ENCODE measurements at places on chromosomes 1 and 21. TPM values are rescaled to one million over a fixed set of nuclear protein-coding genes. Genes with fewer than 3 reads are reported as not detected.

DNA sequence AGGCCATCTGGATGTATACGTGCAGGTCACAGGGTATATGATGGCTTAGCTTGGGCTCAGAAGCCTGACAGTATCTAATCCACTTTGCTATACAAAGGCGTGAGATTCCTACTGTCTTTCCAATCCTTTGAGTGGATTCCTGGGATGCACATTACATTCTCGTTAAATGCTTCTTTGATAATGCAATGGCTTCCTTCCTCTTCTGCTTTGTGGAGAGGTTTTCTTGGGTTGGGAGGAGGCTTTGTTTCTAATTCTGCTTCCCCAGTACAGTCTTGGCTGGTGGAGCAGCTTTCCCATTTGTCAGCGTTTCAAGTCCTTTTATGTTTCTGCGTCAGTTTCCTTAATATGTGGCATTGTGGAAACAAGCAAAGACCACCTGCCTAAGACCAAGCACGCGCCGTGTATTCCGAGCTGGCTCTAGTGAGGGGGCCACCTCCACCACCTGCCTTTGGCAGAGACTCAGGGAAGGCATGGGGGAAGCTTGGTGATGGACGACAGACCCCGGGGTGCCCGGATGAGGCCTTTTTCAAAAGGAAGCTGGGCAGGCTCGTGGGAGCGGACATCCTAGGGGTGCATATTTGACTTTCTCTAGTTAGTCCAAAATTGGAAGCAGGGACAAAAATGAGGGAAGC, 72.7 kb downstream of the WDR4 start:
- no peak for DNase-seq

GRCh38 chr21:38910390-38911067, 104.8 kb downstream of the ETS2 start:
- peak; percentile 82 for DNase-seq

GRCh38 chr1:161887730-161888287, 121.7 kb downstream of the ATF6 start:
- no peak for DNase-seq

The SPATA46 gene
- total RNA-seq, result not detected

DNA sequence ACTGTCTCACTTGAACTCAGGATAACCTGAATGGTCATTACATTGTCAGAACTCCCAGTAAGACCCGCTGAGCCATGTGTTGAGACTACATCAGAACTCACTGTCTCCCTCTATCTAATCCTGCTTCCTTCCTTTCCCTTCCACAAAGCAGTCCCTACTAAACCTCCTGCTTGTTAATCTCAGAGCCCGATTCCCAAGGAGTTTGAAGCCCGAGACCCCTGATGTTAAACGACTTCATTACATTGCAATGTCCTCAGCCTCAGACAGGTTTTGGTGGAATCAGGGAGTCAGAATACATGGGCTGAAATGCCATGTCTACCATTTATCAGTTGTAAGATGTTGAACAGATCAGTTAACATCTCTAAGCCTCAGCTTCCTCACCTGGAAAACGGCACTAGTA, 682.4 kb downstream of the ADGRL2 start:
- no peak for DNase-seq

GRCh38 chr1:116286541-116286971, 86.5 kb upstream of the ATP1A1 start:
- DNase-seq, result peak; percentile 42

The TRIM63 gene
- not detected for total RNA-seq

The CASP9 gene
- total RNA-seq, result 14.0 TPM

GRCh38 chr1:15933684-15934083, 42.2 kb downstream of the ZBTB17 start:
- no peak for DNase-seq

- peak; percentile 92 for DNase-seq
These were observed 13.5 kb downstream of the ESPN start for GRCh38 chr1:6438047-6438525.

DNA sequence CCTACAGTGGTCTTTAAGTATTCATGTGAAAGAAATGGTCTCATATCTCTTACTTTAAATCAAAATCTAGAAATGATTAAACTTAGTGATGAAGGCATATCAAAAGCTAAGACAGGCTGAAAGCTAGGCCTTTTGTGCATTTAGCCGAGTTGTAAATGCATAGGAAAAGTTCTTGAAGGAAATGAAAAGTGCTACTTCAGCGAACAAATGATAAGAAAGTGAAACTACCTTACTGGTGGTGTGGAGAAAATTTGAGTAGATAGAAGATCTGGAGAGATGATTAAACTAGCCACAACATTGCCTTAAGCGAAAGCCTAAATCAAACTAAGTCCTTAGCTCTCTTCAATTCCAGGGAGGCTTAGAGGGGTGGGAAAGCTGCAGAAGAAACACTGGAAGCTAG, 147.6 kb downstream of the DSCAM start:
- no peak for DNase-seq

- DNase-seq, result no peak
These were observed 107.8 kb upstream of the VAV3 start for GRCh38 chr1:108072776-108073175.

- DNase-seq, result no peak
These were observed 23.1 kb downstream of the DYRK3 start for GRCh38 chr1:206658264-206658980.

DNA sequence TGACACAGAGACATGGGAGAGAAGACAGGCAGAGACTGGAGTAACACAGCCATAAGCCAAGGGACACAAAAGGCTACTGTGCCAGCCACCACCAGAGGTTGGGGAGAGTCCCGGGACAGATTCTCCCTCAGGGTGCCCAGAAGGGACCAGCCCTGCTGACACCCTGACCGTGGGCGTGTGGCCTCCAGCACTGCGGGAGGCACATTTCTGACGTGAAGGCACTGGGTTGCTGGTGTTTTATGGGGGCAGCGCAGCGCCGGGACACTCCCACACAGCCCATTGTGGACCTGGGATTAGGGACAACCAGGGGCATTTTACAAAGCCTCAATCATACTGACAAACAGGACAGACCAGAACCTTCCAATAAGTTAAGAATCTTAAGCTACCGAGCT, 26.2 kb downstream of the PRDM15 start:
- no peak for DNase-seq

DNA sequence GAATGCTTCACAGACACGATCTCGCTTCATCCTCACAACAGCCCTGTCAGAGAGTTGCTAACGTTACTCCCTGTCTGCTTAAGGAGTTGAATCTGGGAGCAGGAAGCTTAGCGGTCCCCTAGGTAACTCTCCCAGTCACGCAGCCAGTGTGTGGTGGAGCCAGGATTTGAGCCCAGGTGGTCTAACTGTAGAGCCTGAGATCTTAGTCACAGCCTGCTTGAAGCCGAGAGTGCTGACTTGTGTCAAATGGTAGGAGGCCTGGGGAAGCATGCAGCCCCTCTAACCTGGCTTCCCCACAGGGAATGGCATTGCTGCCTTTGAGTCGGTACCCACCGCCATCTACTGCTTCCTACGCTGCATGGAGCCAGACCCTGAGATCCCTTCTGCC, 4.1 kb downstream of the ADPRS start:
- no peak for DNase-seq

- peak; percentile 58 for DNase-seq
These were observed 55.5 kb downstream of the GABPA start for GRCh38 chr21:25790122-25790877.

GRCh38 chr1:39261712-39262221, 57.3 kb downstream of the MACF1 start:
- peak; percentile 11 for DNase-seq

DNA sequence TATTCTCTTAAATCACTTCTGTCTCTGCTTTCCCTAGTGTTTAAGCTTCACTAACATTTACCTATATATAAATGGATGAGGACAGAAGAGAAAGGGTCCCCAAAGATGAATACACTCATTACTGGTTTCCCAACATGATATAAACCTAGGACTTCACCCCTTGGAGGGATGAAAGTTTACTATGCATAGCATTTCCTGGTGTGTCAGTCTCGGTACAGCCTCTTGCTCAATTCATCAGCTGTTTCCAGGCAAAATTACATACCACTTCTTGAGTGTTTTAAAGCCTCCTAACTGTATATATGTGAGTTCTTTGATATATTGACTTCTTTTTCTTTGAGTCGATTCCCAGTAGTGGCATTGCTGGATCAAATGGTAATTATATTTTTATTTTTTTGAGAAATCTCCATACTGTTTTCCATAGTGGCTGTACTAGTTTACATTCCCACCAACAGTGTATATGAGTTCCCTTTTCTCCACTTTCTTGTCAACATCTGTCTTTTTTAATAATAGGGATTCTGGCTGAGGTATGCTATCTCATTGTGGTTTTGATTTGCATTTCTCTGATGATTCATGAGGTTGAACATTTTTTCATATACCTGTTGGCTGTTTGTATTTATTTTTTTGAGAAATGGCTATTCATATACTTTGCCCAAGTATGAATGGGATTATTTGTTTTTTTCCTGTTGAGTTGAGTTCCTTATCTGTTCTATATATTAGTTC, 259.3 kb upstream of the CACYBP start:
- DNase-seq, result peak; percentile 11

The HSPB7 gene
- not detected for total RNA-seq

GRCh38 chr1:47474278-47475193, 36.7 kb downstream of the FOXD2 start:
- DNase-seq, result no peak

The GPR157 gene
- total RNA-seq, result 7.9 TPM

The GBP7 gene
- total RNA-seq, result 0.07 TPM

The PARP1 gene
- total RNA-seq, result 536 TPM

DNA sequence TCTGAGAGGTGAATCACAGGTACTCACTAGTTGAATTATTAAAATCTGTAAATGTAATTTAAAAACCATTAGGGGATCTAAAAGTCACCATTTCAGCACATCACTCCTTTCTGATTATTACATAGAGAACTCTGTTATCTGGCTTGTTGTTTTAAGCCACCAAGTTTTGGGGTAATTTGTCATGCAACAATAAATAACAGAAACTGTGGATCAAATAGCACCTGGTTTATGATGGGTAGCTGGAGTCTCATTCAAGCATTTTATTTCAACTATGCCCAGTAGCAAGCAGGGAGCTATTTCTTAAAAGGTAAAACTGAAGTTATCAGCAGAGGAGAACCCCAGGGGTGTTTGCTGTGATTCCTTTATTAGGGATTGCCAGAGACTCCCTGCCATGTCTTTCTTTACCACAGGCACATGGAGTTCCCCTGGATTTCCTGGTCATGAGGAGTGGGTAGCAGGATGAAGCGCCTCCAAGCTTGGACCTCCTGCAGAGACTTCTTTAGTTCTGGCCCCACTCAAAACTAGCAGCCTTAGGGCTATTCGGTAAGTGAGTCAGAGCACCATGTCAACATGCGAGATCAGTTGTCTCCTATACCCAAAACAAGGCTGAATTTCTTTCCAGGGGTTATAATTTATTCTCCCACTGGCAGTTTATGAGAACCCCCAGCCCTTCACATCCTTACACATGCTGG, 179.2 kb downstream of the GIPC2 start:
- peak; percentile 33 for DNase-seq

- DNase-seq, result no peak
These were observed 141.5 kb upstream of the VAMP3 start for GRCh38 chr1:7629465-7630195.

GRCh38 chr21:32515874-32516273, 69.4 kb downstream of the TCP10L start:
- no peak for DNase-seq

The RHEX gene
- not detected for total RNA-seq

The ARHGEF16 gene
- total RNA-seq, result 60.7 TPM

DNA sequence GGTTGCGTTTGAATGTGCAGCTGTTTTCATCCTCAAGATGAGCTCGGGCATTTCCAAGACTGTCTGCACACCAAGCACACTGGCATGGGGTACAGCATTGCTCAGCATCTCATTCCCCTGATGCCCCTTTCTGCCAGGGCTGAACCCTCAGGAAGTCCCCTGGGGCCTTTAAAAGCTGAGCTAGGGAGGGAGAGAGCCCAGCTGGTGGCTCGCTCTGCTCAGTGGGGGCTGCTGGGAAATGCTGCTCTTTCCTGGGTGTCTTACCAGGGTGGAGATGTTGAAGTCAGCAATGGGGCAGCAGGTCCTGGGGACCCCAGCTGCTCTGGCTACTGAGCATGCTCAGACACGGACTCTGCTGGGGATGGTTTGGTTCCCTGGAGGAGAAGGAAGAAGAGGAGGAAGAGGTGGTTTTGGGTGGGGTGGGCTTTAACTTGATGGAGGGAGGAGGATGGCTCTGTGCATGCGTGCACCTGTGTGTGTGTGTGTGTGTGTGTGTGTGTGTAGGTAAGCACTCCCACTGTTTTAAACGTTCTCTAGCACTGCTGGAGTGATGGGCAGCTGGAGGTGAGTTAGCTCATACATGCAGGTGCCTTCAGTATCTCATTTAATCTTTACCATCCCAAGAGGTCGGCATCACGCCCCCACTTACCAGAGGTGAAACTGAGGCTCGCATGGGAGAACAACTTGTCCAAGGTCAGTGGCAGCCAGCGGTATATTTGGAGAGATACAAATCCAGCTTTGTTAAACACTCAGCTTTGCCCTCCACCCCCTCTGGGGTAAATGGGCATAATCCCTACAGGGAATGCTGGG, 40.9 kb downstream of the ACTL8 start:
- DNase-seq, result no peak

The PADI3 gene
- total RNA-seq, result not detected

GRCh38 chr1:20987831-20988825, 188.6 kb downstream of the EIF4G3 start:
- no peak for DNase-seq

GRCh38 chr1:156073740-156074139, 8.5 kb downstream of the MEX3A start:
- DNase-seq, result no peak

GRCh38 chr1:29304025-29304684, 67.8 kb downstream of the PTPRU start:
- DNase-seq, result no peak

The FLG2 gene
- not detected for total RNA-seq

The AK4 gene
- total RNA-seq, result 98.9 TPM

DNA sequence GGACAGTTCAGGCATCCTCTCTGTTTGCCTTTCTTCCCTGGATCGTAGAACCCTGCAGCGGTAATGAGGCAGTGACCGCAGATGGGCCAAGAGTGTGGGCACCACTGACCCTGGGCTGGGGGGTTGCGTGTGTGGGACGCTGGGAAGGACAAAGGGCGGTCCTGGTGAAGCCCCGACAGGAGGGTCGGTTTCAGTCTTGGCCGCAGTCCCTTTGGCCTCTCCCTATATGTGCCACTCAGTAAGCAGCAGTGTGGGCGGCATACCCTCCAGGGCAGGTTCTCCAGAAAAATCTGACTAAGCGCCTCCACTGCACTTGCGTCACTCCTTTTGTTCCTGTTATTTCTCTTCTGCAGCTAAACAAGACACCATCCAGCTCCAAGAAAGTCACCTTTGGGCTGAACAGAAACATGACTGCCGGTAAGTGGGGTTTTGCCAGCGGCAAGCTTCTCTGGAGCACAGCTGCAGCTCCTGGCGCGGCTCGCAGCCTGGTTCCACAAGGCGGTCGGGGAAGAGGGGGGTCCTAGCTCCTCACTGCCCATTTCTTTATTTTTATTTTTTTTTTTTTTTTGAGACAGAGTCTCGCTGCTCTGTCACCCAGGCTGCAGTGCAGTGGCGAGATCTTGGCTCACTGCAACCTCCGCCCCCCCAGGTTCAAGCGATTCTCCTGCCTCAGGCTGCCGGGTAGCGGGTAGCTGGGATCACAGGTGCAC, 27.7 kb upstream of the PDXK start:
- no peak for DNase-seq

The VWA5B1 gene
- total RNA-seq, result not detected

The TCEA3 gene
- total RNA-seq, result 23.6 TPM

Data from PC-3 (cell line).